ENCODE measurements at places on chromosomes 3 and 15.

DNA sequence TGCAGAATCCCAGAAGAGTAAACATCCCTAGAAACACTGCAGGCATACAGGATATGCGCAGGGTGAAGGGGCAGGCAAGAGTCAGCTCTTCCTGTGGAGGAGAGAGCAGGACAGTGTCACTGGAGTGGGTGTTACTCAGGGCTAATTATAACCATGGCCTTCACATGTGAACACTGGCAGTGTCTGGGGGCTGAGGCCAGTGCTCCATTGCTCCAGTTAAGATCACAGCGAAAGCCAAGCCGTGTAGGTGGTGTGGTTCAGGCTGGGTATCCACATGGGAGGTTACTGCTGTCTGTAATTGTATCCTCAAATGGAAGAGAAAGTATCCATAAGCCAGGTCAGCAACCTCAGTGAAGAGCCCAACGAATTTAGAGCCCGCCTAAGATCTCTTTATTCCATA, 84.6 kb downstream of the MESD start:
- DNase-seq = no peak

DNA sequence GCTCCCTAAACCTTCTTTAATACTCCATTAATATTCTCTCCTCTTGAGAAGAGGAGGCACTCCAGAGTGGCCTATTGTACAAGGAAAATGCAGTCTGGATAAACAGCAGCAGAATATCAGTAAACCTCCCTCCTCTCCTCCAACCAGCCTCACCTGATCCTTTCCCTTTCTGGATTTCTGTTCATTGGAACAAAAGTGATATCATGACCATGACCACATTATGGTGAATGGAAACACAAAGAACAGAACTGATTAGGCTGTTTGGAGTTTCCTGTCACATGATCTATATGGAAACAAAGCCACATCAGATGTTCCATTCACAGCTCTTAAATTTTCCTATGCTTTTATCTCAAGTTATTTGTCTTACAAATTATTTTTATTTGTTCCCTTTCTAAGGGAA, 14.6 kb downstream of the C2CD4B start:
- DNase-seq = no peak

- no peak for DNase-seq
Measured at GRCh38 chr3:18201315-18201714, 223.8 kb downstream of the SATB1 start.

DNA sequence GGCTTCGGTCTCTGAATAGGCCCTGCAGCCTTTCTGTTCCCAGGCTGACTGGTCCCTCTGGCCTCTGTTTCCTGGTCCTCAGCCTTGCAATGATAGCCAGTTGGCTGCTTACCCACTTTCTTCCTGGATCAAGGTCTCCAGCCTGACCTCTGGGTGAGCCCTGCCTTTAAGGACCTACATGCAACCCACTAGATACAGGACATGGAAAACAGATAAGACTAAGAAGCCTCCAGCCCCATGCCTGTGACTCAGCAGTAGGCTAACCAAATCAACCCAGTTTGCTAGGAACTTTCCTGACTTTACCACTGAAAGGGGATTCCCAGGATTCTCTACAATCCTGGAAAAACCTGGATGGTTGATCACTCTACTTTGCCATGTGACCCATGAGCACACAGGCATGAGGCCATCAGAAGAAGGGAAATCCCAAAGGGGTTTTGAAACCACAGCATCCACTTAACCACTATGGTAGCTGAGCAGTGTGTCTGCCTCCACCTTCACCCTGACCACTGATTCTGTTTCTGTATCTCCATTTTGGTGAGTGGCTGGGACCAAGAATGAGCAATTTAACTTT, 188.1 kb downstream of the CHST2 start:
- DNase-seq = no peak

- DNase-seq = no peak
Measured at GRCh38 chr3:105791919-105792786, 76.7 kb downstream of the CBLB start.

GRCh38 chr15:91885714-91886270, 32.3 kb downstream of the SLCO3A1 start:
- no peak for DNase-seq

DNA sequence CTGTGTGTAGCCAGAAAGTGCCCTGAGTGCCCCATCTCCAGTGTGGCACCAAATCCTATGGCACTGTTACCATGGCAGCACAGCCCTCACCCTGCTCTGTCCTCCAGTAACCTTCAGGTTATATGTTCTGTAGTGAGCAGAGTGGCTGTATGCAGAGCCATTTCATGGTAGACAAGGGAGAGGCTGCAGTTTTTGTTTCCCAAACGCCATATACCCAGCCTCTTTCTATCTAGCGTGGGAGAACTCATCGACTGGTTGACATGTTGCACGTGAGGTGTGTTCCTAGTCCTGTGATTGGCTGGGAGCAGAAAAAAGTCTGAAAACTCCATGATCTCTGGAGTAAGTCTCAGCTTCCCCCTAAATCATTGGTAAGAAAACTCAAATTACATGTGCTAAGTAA, 2.0 kb downstream of the SIDT1 start:
- DNase-seq = no peak

- DNase-seq = no peak
Measured at GRCh38 chr15:64464276-64465005, 4.1 kb downstream of the ZNF609 start.

- DNase-seq = no peak
Measured at GRCh38 chr3:72848703-72849081, 447 bp upstream of the SHQ1 start.

DNA sequence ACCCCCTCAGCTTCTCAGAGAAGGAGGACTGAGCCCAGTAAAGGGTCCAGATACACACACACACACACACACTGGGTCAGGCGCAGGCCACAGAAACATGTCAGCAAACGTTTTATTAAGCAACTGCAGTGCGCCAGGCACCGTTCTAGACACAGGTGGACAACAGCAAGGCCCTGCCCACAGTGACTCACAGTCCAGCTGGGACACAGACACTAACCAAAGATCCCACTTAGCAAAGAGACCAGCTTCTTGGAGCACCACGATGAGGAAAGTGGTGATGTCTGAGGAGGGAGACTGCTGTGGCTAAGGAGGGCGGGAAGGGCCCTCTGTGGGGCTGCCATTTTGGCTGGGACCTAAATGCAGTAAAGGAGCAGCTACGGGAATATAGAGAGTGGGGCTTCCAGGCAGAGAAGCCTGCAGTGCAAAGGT, 2.8 kb upstream of the VILL start:
- DNase-seq = no peak

GRCh38 chr3:195542316-195542697, 818 bp downstream of the PPP1R2 start:
- DNase-seq = no peak

GRCh38 chr15:77521206-77521605, 100.5 kb downstream of the HMG20A start:
- no peak for DNase-seq

DNA sequence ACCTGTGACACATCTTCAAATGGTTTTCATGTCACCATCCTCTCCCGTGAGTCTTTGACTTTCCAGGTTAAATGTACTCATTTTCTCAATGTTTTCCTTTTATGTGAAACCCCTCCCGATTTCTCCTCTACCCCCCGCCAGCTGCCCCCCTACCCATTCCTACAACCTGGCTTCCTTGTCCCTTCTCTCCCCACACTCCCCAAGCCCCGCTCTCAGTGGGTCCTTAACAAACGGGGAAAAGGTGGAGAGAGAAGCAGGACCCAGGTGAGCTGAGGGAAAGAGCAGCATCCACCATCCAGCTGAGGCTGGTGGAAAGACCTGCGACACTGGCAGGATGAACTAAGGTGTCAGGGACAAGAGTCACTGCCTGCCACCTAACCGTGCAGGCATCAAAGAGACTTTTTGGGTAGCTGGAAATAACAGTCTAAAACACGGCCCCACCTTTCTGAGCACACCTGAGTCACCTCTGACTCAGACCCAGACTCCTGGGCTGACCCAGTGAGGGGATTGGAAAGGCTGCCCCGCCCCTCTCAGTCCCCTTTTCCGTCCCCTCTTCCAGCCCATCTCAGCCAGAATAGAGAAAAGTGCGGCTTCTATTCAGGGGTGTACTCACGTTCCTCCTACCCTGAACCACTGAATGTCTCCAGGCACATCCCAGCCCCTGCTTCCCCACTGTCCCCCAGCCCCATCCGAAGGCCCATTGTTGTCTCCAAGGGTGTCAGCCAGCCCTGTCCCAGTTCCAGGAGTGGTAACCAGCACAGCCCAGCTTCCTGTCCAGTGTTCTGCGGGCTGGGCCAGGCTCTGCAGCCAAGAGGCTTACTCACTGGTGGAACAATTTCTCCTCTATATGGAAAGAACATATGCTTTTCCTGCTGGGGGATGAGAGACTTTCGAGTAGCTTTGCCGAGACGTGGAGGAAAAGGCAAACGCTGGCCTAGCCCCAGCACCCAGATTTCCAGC, 20.4 kb downstream of the ISG20 start:
- DNase-seq = no peak

GRCh38 chr15:39669661-39670060, 88.8 kb downstream of the THBS1 start:
- DNase-seq = no peak

All from CD4-positive, alpha-beta T cell (primary cell).